NCI-H1105 (cell line): ENCODE measurements at places on chromosomes 16 and 17.

- no peak for DNase-seq
Observed at GRCh38 chr16:57669476-57670162, 1.5 kb downstream of the ADGRG3 start.

GRCh38 chr17:80851277-80851925 is 140.2 kb upstream of the CHMP6 start:
- no peak for DNase-seq

DNA sequence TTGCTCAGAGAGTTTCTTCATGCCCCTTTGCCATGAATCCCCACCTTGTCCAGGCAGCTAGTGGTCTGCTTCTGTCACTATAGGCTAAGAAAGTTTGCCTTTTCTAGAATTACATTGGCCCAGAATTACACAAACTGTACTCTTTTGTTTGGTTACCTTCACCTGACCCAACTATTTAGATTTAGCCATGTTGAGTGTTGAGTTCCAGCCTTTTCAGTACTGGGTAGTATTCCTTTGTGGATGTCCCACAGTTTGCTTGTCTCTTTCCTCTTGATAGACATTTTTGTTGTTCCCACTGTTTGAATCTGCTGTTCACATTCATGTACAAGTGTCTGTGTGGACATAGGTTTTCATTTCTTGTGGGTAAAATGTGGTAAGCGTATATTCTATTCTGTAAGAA is 22.3 kb downstream of the USP10 start:
- no peak for DNase-seq

DNA sequence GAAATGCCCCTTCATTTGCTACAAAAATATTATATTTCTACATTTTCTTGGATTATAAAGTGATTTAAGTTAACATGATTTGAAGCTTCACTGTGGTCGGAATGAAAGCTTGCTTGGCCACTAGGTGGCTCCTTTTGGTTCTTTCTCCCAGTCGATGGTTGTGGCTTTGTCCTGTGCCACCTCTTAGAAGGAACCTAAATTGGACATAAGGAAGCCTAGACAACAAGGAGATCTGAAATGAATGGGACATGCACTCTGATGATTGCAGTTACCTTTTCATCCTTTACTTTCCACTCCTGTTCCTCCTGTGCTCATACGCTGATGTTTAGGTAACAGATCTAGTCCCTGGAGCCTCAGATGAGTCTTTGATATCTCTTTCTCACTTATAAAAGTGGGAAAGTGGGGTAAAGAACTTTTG is 39.2 kb downstream of the FTO start:
- no peak for DNase-seq

- peak; percentile 74 for DNase-seq
Observed at GRCh38 chr16:4021070-4021779, 95.0 kb downstream of the ADCY9 start.

DNA sequence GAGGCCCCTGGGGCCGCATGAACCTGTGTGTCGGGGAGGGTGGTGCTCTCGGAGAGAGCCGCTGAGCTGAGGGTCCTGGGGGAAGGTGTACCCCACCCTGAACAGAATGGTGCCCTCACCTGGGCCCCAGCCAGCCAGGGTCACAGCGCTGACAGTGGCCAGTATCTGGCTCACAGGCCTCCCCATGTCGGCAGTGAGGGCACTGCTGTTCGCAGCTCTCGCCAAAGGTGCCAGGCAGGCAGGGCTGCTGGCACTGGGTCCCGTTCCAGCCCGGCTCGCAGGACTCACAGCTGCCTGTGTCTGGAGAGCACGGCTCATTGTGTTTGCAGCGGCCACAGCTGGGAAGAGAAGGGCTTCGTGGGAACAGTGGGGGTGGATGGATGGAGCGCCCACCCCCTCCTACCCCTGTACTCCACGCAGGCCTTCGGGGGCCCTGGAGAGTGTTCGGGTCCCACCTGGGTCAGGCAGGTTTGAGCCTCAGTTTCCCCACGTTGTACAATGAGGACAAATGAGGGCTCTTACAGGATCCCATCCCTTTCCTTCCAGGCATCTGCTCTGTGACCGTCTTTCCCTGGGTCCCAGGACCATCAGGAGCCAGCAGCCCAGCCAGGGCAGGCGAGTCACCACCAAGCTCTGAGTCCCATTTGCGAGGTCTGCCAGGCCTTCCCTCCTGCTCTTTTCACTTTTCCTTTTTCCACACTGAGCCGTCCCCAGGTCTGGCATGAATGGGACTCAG is 5.0 kb downstream of the SCARF1 start:
- DNase-seq, result no peak

DNA sequence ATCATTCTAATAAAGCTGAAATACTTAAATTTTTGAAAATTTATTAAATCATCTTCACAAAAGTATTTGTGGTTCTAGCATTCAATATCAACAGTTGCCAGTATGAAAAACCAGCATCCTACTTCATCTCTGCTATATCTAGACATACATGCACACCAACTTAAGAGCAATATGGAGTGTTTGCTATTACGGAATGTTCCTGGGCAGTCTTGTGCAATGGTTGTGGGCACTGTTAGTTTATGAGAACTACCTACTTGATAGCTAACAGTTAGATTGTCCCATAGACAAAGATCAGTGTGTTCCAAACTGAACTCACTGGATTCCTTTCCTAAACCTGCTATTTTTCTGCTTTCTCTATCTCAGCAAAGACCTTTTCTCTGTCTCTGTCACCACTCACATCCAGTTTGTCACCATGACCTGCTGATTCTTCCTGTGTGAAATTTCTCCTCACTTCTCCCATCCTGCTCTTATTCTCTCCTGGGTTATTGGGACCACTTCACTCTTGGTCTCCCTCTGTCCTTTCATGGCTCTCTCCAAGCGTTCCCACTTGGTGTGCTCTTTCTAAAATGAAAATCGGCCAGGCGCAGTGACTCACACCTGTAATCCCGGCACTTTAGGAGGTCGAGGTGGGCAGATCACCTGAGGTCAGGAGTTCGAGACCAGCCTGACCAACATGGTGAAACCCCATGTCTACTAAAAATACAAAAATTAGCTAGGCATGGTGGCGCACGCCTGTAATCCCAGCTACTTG is 27.7 kb downstream of the CNTROB start:
- no peak for DNase-seq

GRCh38 chr17:48055531-48056245 is 7.5 kb downstream of the NFE2L1 start:
- DNase-seq, result no peak

GRCh38 chr17:32558997-32559650 is 72.3 kb downstream of the CDK5R1 start:
- DNase-seq, result peak; percentile 8

DNA sequence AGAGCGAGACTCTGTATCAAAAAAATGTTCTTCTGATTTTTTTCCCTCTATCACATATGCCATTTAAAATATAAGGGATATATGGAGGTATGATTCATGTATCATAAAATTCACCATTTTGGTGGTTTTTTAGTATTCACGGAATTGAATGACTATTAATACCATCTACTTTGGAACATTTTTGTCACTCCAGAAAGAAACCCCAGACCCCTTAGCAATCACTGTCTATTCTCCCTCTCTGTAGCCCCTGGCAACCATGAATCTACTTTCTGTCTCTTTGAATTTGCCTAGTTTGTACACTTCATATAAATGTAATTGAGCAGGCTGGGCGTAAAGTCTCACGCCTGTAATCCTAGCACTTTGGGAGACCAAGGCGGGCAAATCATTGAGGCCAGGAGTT is 75.9 kb downstream of the PRKCA start:
- no peak for DNase-seq

DNA sequence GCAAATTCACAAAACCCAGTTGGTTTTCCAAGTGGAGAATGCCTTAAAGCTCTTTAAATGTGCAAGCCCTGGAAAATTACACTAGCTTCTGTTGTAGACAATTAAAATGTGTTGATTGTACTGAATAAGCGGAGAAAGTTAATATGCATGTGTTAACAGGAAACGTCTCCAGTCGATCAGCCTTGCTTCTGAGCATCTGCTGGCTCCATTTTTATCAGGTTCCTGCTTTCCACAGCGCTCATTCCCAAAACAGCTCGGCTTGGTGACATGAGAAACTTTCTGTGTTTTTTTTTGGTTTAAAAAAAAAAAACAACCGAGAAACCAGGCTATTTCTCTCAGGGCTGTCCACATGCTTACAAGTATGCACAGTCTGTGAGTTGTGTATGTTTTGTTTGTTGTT is 60.7 kb downstream of the VPS35L start:
- DNase-seq, result no peak

DNA sequence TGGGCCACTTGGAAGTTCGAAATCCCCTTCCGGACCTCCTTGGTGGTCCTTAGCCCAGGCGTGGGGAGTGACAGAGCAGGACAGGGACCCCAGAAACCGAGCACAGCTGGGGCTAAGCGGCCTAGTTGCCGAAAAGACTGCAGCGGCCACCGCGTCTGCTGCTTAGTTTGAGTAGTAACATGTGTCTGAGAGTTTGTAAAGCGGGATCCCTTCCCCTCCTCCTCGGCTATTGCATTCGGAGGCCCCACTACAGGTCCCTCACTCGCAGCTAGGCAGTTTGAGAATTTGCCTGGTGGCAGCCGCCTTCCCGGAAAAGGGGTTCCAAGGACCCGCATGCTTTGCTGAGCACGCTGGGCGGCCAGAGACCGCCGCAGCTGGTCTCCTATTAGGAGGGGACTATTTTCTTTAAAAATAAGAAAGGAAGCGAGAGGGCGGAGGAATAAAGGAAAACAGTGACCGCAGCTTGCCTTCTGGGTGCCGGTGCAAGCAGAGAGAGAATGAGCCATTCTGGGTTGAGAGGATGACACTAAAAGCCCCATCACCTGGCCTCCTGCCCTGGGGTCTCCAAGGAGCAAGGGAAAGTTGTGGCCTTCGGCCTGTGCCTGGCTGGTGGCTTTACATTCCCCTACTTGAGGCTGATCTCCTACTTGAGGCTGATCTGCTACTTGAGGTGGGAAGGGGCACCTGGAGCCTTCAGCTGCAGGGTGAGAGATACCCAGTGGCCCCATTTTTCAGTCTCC is 1.1 kb upstream of the HOXB5 start:
- DNase-seq, result no peak
